Astrocyte of the spinal cord (primary cell): ENCODE measurements at places on chromosomes 5 and 9.

GRCh38 chr5:56525113-56525512, 290.2 kb upstream of the MAP3K1 start:
- peak; percentile 58 for DNase-seq

DNA sequence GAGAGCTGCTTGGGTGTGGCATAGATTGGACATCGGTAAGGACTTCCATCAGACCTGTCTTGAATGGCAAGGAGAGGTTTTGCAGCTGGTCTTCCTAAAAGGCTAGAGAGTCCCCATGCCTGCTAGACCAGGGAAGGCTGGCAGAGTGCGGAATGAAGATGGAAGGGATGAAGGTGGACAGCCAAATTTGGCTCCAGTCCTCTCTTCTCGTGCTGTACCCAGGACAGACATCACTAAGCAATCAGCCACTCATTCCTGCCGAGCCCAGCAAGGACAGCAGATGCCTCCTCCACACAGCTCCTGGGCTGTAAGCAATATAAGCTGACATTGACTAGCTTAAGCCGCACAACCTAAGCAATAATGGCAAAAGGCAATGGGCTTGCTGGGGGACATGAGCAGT, 112.0 kb downstream of the OLFM1 start:
- no peak for DNase-seq

GRCh38 chr5:178677429-178677828, 50.6 kb upstream of the CLK4 start:
- DNase-seq, result no peak

GRCh38 chr5:142327111-142327842, 2.5 kb upstream of the SPRY4 start:
- DNase-seq, result peak; percentile 73

GRCh38 chr5:31452314-31452713, 79.6 kb downstream of the DROSHA start:
- DNase-seq, result no peak

- no peak for DNase-seq
These were observed 159.1 kb downstream of the ROR2 start for GRCh38 chr9:91790917-91791316.

DNA sequence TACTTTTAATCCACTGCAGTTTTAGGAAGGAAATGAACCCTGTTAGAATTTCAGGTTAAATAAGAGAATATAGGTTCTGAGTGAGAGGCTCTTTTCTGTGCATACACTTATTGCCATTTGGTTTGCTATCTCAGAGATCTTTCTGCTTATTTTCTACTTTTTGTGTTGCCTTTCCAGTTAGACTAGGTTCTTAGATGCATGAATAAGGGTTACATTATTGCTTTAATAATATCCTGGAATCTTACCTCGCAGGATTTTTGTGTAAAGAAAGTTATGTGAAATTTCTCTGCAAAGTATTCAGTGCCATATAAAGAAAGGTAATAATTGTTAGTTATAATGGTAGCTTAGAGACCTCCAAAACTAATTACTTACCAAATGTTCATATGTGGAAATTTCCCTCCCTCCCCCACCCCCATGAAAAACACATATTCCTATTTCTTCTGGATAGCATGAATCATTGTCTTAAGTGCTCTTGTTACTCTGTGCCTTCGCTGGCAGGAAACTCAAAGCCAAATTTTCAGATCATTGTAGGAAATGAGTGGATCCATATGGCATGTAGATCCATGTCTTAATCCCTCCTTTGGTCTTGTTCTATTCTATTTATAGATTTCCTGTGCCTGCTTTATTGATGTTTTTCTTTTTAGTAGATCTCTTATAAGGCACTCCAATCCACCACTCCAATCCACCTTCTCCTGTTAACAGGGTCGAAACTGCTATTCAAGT, 2.7 kb upstream of the APBA1 start:
- DNase-seq, result peak; percentile 81

GRCh38 chr9:111926421-111926875, 29.8 kb downstream of the UGCG start:
- peak; percentile 85 for DNase-seq

DNA sequence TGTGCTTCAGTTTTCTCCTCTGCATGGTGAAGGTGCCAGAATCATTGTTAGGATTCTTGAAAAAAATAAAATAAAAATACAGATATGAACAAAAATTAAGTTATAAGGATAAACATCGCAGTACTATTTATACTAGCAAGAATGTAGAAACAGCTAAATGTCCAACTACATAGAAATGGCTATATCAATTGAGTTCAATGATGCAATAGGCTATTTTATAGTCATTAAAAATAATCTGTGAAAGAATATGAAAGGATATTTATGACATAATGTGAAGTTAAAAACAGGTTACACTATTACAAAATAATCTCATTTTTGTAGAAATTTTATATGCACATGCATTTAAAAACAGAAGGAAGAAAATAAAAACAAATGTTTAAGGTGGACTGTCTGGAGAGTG, 198.7 kb upstream of the TRIM32 start:
- no peak for DNase-seq

- DNase-seq, result no peak
These were observed 36.3 kb upstream of the SMIM23 start for GRCh38 chr5:171749365-171749764.

DNA sequence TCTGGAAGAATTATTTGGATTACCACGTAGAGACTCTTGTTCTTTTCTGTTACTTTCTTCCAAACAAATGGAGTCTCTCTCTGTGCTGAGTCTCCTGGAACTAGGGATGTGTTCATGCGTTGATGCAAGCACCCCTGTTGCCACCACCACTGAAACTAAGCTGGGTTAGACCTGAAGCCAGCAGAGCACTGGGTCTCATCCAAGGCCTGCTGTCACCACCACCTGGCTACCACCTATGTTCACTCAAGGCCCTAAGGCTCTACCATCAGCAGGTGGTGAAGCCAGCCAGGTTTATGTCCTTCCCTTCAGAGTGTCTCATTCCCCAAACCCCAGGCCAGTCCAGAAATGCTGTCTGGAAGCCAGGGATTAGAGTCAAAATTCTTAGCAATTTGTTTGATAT, 13.3 kb downstream of the RIC1 start:
- no peak for DNase-seq

DNA sequence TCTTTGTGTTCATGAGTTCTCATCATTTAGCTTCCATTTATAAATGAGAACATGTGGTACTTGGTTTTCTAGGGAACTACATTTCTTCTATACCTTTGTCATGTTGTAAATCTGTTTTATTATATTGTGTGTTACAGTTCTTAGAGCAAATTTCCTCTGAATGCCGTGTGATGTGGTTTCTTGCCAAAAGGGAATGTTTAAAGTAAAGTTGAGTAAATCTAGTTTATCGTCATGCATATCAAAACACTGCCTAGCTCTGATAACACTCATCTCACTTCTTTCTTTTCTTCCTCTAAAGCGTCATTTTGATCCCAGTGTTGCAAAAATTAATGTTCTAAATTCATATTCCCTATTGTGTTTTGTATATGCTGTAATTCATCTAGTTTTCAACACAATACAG, 295.4 kb upstream of the HAPLN1 start:
- no peak for DNase-seq

DNA sequence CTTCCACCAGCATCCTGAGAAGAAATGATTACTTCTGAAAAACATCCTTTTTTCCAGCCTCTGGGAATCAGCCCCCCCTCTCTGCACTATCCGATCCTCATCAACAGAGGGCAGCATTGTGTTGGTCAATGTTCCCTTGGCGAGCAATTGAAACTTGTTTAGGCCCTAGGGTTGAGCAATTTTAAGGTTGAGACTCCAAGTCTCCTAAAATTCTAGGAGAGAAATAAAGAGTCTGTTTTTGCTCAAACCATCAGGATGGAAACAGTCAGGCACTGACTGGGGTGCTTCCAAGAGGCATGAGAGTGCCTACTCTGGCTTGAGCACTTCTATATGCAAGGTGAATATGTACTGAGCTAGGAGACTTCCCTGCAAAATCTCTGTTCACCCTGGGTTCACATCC, 12.4 kb upstream of the CYFIP2 start:
- DNase-seq, result peak; percentile 53

- DNase-seq, result peak; percentile 14
These were observed 6.1 kb downstream of the SUSD3 start for GRCh38 chr9:93064392-93065134.

DNA sequence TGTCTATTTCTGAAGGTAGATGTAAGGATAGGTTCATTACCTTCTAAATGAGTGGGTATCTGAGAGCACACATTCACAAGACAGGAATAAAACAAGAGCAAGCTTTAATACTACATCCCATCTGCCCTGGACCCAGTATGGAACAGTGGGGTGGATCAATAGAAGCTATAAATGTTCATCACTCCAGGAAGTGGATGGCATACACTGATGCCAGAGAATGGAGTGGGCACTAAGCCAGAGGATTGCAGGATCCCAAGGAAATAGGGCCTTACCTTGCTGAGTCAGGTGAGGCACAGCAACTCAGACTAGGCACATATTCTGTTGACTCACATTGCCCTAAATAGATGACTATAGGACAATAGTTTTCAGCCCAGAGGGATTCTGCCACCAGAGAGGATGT, 21.3 kb upstream of the COX7C start:
- DNase-seq, result no peak

- DNase-seq, result no peak
These were observed 177.9 kb downstream of the C9orf50 start for GRCh38 chr9:129442803-129443511.

DNA sequence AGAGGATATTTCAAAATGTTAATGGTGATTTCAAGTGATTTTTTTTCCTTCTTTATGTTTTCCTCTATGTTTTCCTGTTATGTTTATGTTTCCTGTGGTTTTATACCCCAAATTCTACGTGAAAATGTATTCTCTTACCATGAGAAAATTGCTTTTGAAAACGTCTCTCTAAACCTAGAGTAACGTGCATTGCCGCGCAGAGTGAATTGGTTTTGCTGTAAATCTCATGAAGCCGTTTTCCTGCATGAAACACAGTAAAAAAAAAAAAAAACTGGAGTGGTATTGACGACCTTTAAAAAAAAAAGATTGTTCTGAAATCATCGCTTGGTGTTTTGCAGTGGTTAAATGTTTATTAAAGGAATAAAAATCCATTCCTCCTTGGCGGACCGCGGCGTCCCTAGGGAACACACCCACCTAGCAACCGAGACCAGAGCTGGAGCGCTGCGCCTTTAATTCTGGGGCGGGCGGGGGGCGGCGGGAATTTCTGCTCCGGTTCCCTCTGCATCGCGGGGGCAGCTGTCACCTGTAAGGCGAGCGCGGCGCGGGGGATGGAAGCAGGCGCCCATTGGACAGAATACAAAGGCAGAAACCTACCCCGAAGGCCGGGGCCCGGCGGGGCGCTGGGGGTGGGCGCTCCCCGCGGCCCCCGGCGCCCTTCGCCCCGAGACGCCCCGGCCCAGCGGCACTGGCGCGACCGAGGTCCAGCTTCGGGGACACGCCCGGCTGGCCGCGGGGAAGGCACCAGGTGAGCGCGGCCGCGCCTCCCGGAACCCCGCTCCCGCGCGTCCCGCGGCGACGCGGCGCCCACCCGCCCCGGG, at the start of gene SOWAHA:
Gene SOWAHA, plus strand, starts transcription at position 522 of the 818 bp plus-strand sequence. CDS start 320 bp downstream, outside the sequence.
- no peak for DNase-seq

DNA sequence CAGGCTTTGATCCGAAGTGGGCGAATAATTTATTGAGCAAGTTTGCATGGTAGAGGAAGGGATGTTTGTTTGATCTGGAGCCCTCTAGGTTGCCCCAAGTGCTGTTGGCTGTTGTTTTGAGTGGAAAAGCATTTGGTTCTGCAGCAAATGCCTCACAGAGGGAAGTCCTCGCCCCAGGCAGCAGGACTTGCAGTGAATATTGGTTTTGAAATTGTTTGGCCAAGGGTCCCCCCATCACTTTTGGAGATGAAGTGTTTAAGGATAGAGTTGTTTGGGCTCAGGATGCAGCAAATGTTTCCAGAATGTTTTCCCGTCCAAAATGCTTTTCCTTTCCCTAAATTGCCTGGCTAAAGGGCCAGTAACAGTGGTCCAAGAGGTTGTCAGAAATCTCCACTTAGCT, 3.1 kb downstream of the JADE2 start:
- DNase-seq, result no peak

DNA sequence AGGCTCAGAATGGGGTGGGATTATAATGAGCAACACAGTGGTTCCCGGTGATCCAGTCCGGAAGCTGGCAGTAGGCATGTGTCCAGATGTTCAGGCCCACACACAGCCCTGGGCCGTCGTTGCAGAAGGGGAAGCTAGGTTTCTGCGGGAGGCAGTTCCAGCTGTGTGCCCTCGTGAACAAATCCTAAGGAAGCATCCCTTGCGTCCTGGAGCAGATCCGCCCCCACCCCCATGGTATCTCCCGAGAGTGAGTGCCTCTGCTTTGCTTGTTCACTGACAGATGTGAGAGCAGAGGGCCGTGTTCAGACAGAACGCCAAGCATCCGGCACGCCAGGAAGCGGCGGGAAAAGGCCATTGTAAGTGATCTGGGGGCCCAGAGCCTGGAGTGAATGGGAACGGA, 104.8 kb downstream of the PDE6A start:
- DNase-seq, result no peak

DNA sequence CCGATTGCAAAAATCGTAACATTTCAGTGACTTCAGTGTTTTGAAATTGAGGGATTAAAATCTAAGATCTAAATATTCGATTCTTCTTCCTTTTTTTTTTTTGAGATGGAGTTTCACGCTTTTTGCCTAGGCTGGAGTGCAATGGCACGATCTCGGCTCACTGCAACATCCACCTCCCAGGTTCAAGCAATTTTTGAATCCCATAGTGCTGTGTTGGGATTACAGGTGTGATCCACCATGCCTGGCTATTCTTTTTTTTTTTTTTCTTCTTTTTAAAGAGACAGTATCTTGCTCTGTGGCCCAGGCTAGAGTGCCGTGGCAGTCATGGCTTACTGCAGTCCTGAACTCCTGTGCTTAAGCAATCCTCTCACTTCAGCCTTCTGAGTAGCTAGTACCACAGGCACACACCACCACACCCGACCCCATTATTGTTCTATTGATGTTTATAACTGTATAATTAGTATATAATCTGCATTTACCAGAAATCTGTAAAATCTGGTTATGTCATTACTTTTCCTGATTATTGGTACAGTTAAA, 42.7 kb downstream of the NSD1 start:
- no peak for DNase-seq

DNA sequence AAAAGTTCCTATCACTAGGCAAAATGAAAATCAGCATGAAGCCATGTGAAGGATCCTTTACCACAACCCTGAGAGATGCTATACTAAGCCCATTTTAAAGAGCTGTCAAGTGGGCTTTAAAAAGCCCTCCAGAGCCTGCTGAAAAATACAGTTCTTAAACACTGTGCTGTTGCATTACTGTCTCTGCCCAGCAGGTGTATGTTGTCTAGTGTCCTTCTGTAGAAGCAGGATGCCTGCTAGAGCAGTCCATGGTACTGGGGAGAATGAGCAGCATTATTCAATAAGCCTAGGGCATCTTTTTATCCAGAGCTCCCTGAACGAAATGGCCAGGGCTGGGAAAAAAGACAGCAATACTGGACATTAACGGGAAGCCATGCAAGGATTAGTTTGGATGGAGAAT, 126.2 kb upstream of the PLCXD3 start:
- DNase-seq, result peak; percentile 21

GRCh38 chr5:158133369-158133768, 274.4 kb upstream of the CLINT1 start:
- no peak for DNase-seq
